HCEC 1CT (cell line): ENCODE measurements at places on chromosomes 2 and 18.
A peak's percentile ranks its signal among the peaks of the same experiment; 100 is the strongest.

- no peak for DNase-seq
Observed at GRCh38 chr2:183035954-183036669, 2.1 kb downstream of the NCKAP1 start.

- no peak for DNase-seq
Observed at GRCh38 chr2:16461672-16462071, 204.0 kb downstream of the CYRIA start.

- no peak for DNase-seq
Observed at GRCh38 chr18:78751664-78752063, 228.0 kb upstream of the SALL3 start.

DNA sequence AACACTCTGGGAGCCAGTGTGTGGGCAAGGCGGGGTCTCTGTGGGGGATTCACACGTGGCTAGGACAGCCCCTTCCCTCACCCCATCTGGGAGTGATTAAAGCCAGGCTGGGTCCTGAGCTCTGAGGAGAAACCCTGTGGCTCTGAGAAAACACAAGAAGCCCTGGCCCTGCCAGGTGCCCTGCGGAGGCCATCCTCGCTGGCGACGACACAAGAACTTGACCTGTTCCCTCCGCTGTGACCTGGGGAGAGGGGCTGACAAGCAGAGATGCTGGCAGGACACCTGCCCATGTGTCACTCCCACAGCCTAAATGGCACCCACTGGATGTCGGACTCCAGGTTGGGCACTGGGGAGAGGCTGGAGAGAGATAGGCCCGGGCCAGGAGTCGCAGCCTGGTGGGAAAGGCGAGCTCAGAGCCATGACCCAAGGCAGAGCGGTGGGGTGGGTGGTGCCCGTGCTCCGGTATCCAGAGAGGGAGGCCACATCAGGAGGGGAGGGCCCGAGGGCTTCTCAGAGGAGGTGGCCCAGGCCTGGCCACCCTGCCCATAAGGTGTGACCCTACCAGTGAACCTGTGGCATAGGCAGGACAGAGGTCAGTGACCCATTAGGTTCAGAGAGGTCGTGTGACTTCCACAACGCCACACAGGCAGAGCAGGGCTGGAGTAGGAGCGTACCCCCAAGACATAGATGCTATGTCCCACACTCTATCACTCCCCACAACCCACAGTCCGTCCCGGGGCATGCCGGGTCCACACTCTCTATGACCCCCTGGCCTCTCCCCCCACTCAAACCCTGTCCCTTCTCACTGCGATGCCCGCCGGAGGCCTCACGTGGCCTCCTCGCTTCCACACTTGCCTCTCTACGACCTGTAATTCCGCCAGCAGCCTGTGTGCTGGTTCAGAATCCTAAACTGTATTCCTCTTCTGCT lies 59.4 kb upstream of the HPCAL1 start:
- DNase-seq: no peak

DNA sequence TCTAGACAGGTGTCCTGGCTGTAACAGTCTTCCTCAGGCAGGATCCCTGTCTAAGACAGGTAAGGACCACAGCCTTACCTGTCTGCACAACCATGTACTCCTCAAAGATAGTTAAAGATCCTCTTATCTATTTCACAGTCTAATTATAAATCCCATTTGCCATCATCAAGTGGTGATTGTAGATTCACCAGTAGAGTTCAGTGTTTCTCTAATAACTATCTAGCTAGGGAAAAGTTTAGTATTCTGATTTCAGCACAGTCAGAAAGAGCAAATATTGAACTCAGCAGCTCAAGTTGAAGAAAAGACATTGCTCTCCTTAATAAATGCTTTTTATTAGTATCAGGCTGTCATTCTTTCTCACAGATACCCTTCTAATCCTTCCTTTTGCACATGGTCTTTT lies 1305.5 kb upstream of the NXPH2 start:
- DNase-seq: no peak

- no peak for DNase-seq
Observed at GRCh38 chr18:10736984-10737383, 211.2 kb downstream of the NAPG start.

DNA sequence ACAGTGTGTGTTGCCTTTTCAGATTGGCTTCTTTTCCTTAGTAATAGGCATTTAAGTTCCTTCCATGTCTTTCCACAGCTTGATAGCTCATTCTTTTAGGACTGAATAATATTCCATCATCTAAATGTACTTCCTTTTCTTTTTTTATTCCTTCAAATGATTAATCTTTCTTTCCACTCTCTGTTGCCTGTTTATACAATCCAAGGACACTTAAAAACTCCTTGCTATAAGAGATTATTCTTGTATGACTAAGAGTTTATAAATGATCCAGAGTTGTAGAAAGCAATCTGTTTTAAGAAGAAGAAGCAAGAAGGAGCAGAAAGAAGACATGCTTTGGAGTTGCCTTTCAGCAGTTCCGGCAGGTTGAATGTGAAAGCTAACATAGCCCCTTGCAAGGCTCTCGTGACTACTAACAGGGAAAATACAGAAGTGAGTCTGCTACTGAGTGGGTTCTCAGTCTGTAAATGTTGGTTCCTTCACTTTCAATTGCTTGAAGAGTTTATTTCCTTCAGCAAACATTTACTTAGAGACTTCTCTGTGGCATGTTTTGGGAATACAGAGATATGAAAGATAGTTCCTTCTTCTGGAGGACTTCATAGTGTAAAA lies 123.0 kb downstream of the PMAIP1 start:
- DNase-seq: peak; percentile 50

DNA sequence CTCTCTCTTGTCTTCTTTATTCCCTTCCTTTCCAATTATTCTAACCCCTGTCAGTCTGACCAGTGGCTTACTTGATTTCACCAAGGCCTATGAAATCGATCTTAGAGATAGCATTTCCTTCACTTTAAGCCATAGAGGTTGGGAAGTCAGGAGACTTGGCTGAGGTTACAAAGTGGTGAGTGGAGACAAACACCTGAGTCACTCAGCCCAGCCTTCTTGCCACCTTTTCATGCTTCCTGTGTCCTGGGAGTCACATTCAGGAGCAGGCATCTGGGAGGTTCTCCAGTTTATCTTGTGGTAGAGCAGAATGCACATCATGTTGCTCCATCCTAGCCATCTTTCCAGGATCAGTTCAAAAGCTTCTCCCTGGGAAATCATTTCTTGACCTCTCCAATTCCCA lies 59.1 kb downstream of the VSNL1 start:
- DNase-seq: no peak

GRCh38 chr2:6750411-6751158 lies 115.1 kb downstream of the CMPK2 start:
- DNase-seq: no peak

- DNase-seq: no peak
Observed at GRCh38 chr18:11308499-11308898, 159.1 kb upstream of the PIEZO2 start.

DNA sequence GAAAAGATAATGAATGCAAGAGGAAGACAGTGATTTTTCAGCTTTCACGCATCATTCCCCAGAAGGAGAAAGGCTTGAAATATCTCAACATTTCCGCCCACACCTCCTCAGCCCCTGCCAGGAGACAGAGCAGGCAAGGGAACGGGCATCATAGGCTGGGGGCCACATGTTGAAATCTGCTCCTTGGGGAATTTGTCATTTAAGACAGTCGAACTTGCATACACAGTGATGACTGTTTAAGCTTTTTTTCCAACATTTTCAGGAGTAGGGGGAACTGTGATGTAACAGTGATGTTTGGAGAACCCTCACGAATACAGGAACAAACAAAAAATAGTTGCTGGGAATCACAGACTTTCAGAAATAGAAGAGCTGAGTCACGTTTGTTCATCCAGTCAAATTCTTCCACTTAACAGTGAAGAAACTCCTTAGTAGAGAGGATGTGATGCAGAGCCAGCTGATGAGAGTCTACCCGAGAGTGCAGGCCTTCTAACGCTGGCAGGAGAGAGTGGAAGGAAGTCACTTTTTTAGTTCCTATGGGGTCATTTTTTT lies 266.8 kb downstream of the ALPK2 start:
- DNase-seq: peak; percentile 95

DNA sequence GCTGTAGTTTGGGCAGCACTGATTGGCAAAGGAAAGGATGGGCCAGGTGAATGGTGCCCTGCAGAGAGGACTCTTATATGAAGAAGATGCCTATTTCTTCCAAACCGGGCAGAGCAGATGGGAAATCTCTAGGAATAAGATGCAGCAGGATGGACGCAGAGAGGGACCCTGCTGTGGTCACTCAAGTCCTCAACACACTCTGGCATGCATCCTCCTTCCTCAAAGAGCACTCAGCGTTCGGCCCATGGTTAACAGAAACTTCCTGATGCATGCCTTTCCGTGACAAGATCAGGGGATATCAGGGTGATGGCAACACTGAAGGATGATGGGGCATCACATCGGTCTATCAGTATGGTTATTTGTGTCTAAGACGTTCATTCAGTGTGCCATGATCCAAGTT lies 232.7 kb downstream of the TTC32 start:
- DNase-seq: no peak

- DNase-seq: no peak
Observed at GRCh38 chr2:160517731-160518130, 24.1 kb upstream of the RBMS1 start.

GRCh38 chr2:234412726-234413125 lies 84.2 kb downstream of the ARL4C start:
- no peak for DNase-seq

DNA sequence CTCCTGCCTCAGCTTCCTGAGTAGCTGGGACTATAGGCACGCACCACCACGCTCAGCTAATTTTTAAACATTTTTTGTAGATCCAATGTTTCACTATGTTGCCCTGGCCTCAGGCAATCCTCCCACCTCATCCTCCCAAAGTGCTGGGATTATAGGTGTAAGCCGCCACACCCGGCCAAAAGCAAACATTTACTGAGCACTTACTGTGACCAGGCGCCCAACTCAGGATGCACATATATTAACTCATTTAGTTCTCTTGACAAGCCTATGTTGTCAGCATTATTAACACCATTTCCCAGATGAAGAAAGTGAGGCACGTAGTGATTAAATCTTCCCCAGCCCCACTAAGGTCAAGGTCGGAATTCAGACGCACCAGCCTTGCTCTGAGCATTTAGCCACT lies 41.1 kb downstream of the TMEM37 start:
- no peak for DNase-seq

DNA sequence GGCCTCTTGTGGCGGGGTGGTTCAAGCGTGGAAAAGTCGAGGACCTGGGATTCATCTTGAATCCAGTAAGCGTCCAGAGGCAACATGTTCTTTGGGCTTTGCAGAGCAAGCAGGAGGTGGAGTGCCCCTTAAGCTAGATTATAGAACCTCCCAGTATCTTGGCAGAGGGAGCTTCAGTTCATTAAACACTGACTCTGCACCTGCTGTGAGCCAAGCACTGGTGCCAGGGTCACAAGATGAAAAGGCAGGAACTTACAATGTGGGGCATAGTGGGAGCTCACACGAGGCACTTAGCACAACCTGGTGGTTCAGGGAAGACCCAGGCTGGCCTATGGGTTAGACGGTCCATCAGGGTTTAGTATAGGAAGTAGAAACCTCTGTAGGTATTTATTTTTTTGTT lies 7.4 kb upstream of the FZD5 start:
- no peak for DNase-seq

DNA sequence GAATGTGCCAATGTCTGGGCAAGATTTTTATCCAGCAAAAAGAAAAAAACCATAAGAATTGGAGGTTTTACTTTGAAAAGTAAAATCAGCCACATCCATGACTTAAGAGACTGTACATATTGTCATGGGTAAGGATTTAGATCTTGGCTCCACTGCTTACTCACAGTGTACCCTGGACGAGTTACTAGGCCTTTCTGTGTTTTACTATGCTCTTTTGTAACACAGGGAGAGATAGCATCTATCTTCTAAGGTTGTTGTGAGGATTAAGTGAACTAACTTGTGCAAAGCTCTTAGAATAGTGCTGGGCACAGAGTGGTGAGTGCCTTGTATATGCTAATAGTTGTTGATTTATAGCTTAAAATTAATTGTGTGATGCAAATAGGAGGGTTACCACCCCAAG lies 255.9 kb downstream of the NEDD4L start:
- DNase-seq: no peak

GRCh38 chr2:224060783-224061482 lies 21.8 kb upstream of the SERPINE2 start:
- no peak for DNase-seq

DNA sequence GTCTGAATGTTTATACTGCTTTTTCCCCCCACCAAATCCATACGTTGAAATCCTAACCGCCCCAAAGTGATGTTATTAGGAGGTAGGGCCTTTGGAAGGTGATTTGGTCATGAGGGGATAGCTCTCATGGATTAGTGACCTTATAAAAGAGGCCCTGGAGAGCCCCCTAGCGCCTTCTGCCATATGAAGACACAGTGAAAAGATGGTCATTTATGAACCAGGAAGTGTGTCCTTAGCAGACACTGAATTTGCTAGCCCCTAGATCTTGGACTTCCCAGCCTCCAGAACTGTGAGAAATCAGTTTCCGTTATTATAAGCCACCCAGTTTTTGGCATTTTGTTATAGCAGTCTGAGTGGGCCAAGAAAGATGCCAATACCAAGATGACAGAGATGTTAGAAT lies 7.2 kb upstream of the TSN start:
- peak; percentile 69 for DNase-seq

GRCh38 chr2:26422947-26423629 lies 21.4 kb downstream of the DRC1 start:
- DNase-seq: no peak

- DNase-seq: peak; percentile 66
Observed at GRCh38 chr2:213067888-213068287, 83.5 kb downstream of the IKZF2 start.

DNA sequence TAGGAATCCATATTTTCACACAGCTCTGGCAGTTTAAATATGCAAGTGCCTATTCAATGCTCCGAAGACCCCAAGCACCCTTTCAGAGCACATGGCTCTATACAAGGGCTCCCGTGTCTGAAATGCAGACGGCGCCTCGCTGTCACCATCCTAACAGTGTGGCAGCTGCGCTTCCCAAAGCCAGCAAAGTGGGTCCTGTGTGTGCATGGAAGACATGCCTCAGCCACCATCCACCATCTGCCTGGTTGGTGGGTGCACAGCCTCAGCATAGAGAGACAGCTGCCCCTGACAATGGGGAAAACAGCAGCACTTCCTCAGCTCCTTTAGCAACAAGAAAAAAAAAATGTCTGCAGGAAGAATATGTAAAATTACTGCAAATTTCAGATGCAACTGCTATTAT lies 218.1 kb downstream of the SP3 start:
- DNase-seq: no peak

DNA sequence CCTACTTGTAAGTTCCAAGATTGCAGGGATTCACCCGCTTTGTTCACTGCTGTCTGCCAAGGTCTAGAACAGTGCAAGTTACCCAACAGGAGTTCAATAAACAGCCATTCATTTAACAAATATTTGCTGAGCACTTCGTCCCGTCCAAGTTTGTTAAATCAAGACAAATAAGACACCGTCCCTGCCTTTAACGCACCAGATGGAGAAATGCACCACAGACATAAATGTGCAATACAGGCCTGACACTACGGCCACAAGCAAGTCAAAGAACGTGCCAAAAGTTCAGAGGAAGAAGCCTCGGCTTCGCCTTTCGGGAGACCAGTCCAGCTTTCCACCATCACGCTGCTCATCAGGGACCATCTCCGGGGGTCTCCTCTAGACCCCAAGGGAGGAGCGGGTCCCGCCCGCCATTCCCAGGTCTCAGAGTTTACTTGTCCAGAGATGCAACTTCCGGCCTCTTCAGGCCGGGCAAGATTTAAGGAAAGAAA lies 429 bp downstream of the C2orf76 start:
- DNase-seq: peak; percentile 14
